Activated CD8-positive, alpha-beta memory T cell treated with anti-CD3 and anti-CD28 coated beads, Interleukin-2, amount 50 U/mL, for 48 hours (primary cell): ENCODE measurements at places on chromosomes 5 and 9.

DNA sequence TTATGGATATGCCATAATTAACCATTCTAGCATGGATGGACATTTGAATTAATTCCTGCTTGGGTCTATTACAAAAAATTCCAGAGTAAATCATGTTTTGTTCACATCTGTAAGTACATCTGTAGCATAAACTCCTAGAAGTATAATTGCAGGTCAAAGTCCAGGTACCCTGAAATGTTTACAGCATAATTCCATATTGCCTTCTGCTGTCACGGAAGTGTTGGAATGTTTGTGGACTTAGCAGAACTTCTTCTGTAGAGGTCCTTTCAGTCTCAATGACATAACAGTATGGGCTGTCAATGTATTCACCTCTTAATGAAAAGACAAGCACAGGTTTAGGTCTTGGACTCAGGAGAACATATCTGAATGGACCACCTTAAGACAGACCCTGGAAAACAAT is 1.8 kb downstream of the FAM240B start:
- no peak for DNase-seq

DNA sequence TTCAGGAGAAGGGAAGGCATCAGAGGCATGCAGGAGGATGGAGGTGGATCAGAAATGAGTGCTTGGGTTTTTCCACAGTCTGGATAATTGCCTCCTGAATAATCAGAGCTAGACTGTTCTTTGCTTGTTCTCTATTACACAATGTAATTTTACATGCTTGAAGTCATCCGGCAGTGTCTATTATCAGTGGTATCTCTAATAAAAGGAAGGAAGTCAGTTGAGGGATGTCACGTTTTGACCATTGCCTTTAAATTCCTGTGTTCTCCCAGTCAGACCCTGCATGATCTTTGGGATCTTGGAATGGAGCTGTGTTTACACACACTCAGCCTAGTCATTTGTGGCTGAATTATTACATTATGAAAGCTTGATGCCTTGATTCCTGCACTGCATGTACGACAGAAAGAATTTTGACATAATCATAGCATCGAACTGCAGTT is 91.0 kb downstream of the PDE8B start:
- DNase-seq = no peak

- no peak for DNase-seq
Observed at GRCh38 chr9:34037626-34038025, 11.1 kb downstream of the UBAP2 start.

DNA sequence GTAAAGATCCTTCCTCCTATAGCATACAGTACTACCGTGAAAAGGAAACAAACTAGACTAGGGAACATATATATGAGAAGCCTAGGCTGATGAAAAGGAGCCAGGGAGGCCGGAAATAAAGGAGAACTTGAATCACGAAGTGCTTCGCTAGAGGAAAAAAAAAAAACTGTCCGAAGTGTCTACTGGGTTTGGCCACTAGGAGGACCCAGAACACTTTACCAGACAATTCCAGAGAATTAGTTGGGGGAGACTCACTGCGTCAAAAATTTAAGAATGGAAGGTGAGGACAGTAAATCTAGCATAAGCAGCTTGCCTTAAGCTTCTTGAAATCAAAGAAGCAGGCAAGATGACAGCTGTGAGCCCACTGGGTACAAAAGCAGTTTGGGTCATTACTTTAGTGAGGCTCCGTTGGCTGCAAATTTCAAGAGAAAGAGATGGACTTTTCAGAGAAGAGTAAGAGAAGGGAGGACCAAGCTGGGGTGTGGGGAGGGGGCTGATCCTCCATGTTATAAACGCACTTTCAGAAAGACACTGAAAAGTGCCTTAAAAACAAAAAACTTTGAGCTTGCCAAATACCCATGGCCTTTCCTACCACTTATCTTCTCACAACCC is 47.4 kb downstream of the P4HA2 start:
- DNase-seq = no peak

DNA sequence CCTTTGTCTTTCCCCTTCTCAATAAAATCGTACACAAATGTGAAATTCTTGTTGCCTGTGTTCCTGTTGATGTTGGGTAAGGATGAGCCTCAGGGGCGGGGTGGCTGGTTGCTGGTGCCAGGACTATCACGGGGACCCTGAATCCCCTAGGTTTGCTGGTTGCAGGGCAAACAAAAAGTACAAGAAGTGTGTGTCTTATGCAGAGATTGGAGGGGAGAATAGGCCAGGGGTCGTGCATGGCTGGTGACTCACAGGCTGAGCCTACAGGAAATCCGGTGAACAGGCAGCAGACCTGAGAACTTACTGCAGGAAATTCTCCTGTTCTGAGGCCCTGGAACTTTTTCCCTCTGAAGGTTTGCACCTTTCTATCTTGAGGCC is 5.5 kb downstream of the ANXA2R start:
- no peak for DNase-seq

GRCh38 chr5:153081385-153081784 is 409.1 kb upstream of the GRIA1 start:
- DNase-seq = no peak

GRCh38 chr5:127418367-127418766 is 99.1 kb upstream of the PRRC1 start:
- no peak for DNase-seq

- no peak for DNase-seq
Observed at GRCh38 chr5:111231119-111231518, 6.9 kb downstream of the CAMK4 start.

DNA sequence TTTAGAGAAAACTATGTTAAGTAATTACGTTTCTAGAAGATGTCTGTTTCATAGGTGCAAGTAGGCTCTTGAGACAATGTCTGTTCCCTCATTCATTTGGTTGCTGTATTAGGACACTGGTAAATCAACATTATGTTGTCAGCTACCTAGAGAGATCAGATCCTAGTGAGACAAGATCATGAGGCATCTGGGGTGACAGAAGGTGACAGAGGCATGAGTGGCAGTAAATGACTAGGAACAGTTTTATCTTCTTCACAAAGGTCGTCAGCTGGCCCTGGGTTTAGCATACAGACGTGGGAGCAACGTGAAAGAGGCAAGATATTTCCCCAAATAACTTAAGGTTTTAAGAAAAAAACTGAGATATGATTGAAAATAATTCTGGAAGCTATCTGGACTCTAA is 1926.3 kb upstream of the WWC1 start:
- no peak for DNase-seq

DNA sequence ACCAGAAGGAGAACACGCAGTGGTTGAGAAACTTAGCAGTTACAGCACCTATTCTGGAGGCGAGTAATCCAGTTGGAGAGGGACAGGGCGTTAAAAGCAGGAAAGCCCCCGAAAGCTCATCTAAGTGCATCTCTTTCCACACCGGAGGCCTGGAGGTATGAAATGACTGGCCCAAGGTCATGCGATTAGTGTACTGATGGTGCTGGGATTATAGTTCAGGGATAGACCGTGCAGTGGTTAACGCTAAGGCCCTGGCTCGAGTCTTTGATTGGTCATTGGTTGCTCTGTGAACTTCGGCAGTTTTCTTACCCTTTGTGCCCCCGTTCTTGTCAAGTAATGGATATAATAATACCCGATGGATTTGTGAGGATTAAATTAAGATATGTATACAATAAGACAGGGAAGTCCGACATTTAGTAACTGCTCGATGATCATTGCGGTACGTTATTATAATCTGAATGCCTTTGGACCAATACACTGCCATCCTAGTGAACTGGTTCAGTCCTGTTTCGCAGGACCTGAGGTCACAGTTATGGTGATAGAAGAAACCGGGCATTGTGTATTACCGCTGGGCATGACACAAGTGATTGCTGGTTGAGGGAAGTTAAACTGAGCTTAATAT is 960 bp downstream of the CANX start:
- DNase-seq = peak; percentile 75
